Vagina (tissue), 2 donors: ENCODE measurements at places on chromosomes 6 and 20. TPM values are rescaled to one million over a fixed set of nuclear protein-coding genes. Genes with fewer than 3 reads are reported as not detected.

DNA sequence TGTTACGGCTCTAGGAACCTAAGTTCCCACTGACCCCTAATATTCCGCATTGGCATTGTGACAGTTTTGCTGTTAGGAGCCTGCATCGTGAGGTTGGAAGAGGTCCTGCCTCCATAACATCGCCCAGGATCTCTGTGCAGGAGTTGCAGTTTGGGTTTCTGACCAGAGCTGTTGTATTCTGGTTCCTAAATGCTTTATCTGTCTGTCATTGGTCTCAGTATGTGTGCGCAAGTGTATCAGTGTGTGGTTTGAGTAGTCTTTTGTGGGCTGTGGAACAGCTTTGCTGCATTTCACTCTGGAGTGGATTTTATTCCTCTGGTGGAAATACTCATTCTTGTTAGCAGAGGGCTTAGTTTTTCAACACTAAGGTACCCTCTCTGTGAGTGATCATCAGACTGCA is 95.6 kb downstream of the CDYL start:
- H3K36me3 ChIP-seq = no peaks in the 10 kb centered on the region
- H3K27ac ChIP-seq = no peak overlapping the region
- DNase-seq = no peak
- H3K4me1 ChIP-seq = peaks cover 48% of the 10 kb centered on the region
- H3K27me3 ChIP-seq = no peaks in the 10 kb centered on the region

OR2H2 gene
- total RNA-seq = not detected

OR12D3 gene
- total RNA-seq = not detected

- H3K36me3 ChIP-seq = no peaks in the 10 kb centered on the region
- H3K4me3 ChIP-seq = no peak overlapping the region
- no peaks in the 10 kb centered on the region for H3K27me3 ChIP-seq
These were observed 739.0 kb downstream of the CBLN4 start for GRCh38 chr20:55266361-55266760.

GRCh38 chr20:34023937-34024722 is 30.4 kb downstream of the RALY start:
- H3K27me3 ChIP-seq = no peaks in the 10 kb centered on the region
- no peak overlapping the region for H3K4me3 ChIP-seq
- H3K4me1 ChIP-seq = peaks cover 63% of the 10 kb centered on the region
- no peaks in the 10 kb centered on the region for H3K36me3 ChIP-seq
- H3K27ac ChIP-seq = no peak overlapping the region

DNA sequence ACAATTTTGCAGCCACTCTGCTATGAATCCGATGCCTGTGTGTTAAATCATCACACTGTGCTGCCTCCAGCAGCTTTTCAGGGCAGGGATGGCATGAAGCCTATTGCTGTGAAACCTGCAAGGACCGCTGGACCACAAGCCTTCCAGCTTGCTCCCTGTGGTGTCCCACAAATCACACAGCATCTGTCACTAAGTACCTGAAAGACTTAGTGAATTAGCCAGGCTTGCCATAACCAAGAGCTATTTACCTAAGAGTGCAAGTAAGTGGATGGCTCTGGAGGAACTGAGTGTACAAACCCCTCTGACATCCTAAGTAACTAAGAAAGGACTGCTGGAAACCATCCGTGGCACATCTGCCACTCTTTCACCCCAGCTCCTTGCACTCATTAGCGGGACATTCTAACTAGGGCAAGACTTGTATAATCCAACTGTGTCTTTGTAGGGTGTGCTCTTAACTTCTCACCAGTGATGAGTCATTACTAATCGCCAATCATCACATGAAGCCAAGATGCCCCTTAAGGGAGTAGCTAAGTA is 34.7 kb downstream of the FOXQ1 start:
- no peaks in the 10 kb centered on the region for H3K4me1 ChIP-seq
- H3K4me3 ChIP-seq = no peak overlapping the region
- no peak for DNase-seq
- H3K27me3 ChIP-seq = no peaks in the 10 kb centered on the region
- no peak overlapping the region for H3K27ac ChIP-seq

DNA sequence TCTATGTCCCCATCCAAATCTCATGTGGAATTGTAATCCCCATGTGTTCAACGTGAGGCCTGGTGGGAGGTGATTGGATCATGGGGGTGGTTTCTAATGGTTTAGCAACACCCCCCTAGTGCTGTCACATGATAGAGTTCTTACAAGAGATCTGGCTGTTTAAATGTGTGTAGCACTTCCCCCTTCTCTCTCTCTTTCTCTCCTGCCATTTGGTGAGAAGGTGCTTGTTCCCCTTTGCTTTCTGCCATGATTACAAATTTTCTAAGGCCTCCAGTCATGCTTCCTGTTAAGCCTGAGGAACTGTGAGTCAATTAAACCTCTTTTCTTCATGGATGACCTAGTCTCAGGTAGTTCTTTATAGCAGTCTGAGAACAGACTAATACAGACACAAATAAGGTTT is 165.4 kb downstream of the OGFRL1 start:
- H3K27ac ChIP-seq = no peak overlapping the region
- no peaks in the 10 kb centered on the region for H3K27me3 ChIP-seq
- no peaks in the 10 kb centered on the region for H3K36me3 ChIP-seq

- no peak overlapping the region for H3K4me3 ChIP-seq
- H3K27ac ChIP-seq = no peak overlapping the region
- peaks cover 22% of the 10 kb centered on the region for H3K4me1 ChIP-seq
- no peaks in the 10 kb centered on the region for H3K36me3 ChIP-seq
These were observed 6.5 kb downstream of the IP6K3 start for GRCh38 chr6:33740204-33740608.

- no peak overlapping the region for H3K27ac ChIP-seq
- DNase-seq = no peak
- peaks cover 65% of the 10 kb centered on the region for H3K4me1 ChIP-seq
- H3K4me3 ChIP-seq = peak overlapping the region; percentile 13
- no peaks in the 10 kb centered on the region for H3K36me3 ChIP-seq
These were observed 642 bp downstream of the NKX2-2 start for GRCh38 chr20:21513181-21513663.

DNA sequence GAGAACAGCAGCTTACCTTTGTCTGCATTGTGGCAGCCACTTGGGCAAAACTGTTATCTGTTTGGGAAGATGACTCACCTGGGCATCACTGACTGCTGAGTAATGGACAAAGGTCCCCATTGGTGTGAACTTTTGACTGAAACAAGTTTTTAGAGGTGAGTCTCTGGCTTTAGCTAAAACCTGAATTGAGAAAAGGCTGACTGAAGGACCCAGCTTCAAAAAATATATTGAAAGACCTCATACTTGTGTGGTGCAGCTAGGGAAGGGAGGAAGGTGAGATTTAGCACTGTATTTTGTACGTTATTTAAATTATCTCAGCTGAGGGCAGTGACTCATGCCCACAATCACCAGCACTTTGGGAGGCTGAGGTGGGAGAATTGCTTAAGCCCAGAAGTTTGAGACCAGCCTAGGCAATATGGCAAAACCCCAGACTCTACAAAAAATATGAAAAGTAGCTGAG is 4.5 kb upstream of the CITED2 start:
- no peaks in the 10 kb centered on the region for H3K27me3 ChIP-seq
- DNase-seq = no peak
- no peak overlapping the region for H3K27ac ChIP-seq
- H3K36me3 ChIP-seq = no peaks in the 10 kb centered on the region

DNA sequence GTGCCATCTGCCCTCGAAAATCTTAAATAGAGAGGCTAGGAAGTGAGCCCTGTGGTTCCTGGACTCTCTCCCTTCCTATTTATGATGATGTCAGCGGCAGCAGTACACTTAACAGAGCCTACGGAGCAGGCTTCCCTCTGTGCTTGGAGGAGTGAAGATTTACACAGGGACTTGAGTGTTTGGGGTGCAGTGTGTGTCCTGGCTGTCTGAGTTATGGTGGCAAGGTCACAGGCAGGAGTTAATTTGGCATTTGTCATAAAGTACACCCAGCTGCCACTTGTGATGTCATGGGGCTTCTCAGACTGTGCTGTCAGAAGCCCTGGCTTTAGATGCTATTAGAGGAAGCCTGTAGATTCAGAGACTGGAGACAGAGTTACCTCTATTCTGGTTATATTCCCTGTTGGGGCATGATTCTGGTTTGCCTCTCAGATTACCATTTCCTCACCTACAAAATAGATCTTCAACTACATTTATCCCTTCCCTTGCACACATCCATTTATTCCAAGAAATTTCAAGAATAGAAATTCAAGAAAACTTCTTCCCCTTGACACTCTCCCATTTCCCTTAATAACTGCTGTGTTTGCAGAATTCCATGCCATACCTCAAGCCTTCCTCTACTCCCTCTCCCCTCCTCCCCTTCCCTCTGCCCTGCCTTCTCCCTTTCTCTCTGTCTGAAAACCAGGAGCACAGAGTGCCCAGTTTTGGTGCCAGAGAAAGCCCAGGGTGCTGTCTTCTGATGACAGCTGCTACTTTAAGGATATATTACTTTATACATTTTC is 72.1 kb downstream of the SLC24A3 start:
- no peak overlapping the region for H3K4me3 ChIP-seq
- H3K4me1 ChIP-seq = peaks cover 31% of the 10 kb centered on the region
- H3K36me3 ChIP-seq = no peaks in the 10 kb centered on the region
- H3K27ac ChIP-seq = peak overlapping the region; percentile 13

- H3K27ac ChIP-seq = no peak overlapping the region
These were observed 725.7 kb upstream of the FLRT3 start for GRCh38 chr20:15063081-15063480.

HRH3 gene
- total RNA-seq = not detected

- peaks cover 10% of the 10 kb centered on the region for H3K27me3 ChIP-seq
- no peak overlapping the region for H3K4me3 ChIP-seq
- no peak overlapping the region for H3K27ac ChIP-seq
- H3K4me1 ChIP-seq = peaks cover 38% of the 10 kb centered on the region
These were observed 40.8 kb downstream of the NCR2 start for GRCh38 chr6:41376176-41376575.

GRCh38 chr6:16129623-16130401 is 926 bp downstream of the MYLIP start:
- no peaks in the 10 kb centered on the region for H3K27me3 ChIP-seq
- H3K4me3 ChIP-seq = peak overlapping the region; percentile 98
- peaks cover 37% of the 10 kb centered on the region for H3K4me1 ChIP-seq
- H3K36me3 ChIP-seq = no peaks in the 10 kb centered on the region

DNAH8 gene
- not detected for total RNA-seq

DNA sequence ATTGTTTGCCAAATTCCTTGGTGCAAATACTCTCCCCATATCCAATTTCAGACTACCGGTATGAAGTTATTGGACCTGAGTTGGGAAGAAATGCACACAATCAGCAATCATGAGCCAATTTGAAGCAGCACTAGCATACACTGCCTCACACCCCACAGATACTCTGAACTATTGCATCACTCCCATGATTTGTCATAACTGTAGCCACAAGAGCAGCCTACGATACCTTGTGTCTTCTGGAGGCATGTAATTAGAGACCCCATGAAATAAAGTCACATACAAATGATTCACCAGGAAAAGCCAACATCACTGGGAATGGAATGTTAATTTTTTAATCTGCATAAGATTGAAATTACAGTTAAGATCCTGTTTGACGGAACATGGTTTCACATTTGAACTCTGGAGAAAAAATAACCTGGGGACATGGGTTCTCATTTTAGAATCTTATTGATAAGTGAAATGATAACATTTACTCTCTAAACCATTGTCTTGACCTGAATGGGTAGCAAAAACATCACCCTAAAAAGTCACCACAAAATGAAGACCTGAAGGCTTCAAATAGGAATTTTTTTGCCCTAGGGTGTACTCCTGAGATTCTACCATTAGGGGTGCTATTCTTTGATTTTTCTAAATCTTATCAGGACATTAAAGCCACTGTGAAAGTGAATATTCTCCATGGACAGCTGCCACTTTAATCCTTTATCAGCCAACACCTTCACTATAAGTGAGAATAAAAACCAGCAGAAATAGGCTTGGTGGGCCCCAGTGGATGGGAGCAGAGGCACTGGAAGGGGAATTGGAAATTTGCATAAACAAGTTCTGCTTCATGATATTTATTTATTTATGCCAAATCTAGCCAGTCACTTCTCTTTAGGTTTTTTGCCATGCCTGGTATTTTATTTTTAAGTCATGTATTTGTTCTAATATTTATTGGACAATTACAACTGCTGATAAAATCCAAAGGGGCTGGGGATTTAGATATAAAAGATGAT is 34.5 kb upstream of the HBS1L start:
- H3K27me3 ChIP-seq = no peaks in the 10 kb centered on the region
- H3K36me3 ChIP-seq = no peaks in the 10 kb centered on the region
- no peak overlapping the region for H3K4me3 ChIP-seq
- DNase-seq = no peak

- peaks cover 33% of the 10 kb centered on the region for H3K4me1 ChIP-seq
- DNase-seq = no peak
- no peak overlapping the region for H3K27ac ChIP-seq
- H3K27me3 ChIP-seq = peaks cover 9% of the 10 kb centered on the region
These were observed 2.6 kb downstream of the VGLL2 start for GRCh38 chr6:117267766-117268534.

- no peaks in the 10 kb centered on the region for H3K27me3 ChIP-seq
- H3K27ac ChIP-seq = no peak overlapping the region
- no peak overlapping the region for H3K4me3 ChIP-seq
- no peak for DNase-seq
- no peaks in the 10 kb centered on the region for H3K36me3 ChIP-seq
These were observed 889.5 kb downstream of the EYS start for GRCh38 chr6:64817525-64817924.

RREB1 gene
- total RNA-seq = 57.2 TPM

ELOVL4 gene
- total RNA-seq = 2.9 TPM
